ENCODE measurements at places on chromosomes 3 and 15.

- no peak for DNase-seq
These were observed 751 bp upstream of the PLA2G4E start for GRCh38 chr15:42021593-42021992.

DNA sequence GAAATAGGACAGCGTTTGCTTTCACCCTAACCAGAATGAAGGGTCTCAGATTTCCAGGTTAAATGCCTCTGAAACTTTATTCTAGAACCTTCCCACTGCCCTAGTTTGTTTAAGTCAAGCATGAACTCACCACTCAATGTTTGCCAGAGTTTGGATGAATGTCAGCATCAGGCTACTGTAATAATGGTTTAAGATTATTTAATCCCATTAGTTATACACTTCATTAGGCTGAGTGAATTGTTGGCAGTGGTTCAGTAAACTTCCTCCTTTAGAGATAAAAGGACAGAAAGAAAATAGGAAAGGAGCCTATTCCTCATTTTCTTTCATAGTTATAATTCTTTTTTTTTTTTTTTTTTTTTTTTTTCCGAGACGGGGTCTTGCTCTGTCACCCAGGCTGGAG lies 401.9 kb upstream of the TPRG1 start:
- DNase-seq = no peak

DNA sequence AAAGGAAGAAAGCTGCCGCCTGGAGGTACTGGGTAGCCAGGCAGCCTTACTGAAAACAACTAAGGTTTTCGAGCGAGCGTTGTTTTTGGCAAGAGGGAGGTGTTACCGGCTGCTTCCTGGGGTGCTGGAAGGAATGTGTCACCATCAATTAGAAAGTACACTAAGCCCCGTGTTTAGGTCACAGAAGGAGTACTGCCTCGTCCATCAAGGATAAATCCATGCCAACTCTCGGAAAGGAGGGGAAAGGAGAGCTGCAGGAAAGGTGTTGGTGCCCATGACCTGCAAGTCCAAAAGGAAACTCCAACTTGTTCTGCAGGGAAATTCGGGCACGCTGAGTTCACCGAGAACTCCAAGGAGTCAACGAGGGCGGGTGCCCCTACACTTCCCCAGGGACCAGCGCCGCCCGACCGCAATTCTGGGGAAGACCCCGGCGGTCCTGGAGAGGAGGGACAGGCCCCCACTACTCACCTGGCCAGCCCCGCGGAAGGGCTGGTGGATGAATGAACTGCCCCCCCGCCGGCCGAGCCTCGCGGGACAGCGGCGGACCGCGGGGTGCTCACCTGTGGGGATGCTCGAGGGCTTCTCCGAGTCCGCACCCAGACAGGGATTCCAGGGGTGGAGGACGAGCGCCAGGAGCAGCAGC lies 542 bp downstream of the PLOD2 start:
- no peak for DNase-seq

- no peak for DNase-seq
These were observed 63.1 kb downstream of the TLE3 start for GRCh38 chr15:70034596-70034995.

Measured in activated effector memory CD4-positive, alpha-beta T cell treated with Interleukin-2 at 50 U/mL for 16 hours (primary cell).